ENCODE measurements at places on chromosomes 5 and 9.

DNA sequence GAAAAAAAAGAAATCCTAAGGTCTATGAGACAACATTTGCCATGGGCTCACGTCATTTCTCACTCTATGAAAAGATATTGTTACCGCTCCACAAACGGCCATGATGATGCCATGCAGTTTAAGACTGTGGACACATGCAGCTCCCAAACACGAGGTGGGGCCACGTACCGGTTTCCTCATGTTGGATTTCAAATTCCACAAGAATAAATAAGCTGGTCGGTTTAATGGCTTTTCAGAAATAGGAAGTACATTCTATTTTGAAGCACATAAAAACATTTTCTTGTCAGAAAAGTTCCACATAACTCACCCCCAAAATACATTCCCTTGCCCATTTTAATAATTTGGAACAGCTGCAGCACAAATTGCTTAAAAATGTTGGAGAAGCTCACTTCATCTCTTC lies 130.6 kb downstream of the MYO10 start:
- no peak for DNase-seq

DNA sequence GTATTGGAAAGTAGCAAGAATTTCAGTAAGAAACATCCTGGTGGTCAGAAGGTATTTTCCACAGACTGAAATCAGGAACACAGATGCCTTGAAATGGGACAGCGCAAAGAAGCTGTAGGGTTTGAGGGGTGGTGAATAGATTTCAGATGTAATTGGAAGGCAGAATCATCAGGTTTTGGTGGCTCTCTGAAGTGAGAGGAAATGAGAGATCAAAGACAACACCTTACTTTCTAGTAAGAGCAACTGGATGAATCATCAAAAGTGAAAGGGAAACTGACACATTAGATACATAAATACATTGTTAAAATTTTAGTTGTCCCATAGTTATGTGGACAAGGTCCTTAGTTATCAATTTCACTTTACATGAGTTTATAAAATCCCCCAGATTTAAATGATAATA lies 188.2 kb upstream of the SLC27A6 start:
- DNase-seq: no peak

DNA sequence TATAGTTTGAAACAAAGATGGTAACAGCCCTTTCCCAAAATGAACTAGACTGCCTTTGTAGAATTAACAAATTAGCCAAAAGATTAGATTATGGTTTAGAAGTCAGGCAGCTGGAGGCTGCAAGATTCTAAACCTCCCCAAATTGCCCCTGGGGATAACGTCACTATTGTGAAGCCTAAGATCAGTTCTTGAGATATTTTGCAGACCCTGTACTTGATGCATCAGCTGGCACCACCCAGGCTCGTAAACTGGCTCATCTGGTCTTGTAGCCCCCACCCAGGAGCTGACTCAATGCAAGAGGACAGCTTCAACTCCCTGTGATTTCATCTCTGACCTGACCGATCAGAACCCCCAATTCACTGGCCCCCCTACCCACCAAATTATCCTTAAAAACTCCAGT lies 4.2 kb upstream of the SOWAHA start:
- no peak for DNase-seq

GRCh38 chr5:88877826-88878225 lies 5.2 kb downstream of the MEF2C start:
- no peak for DNase-seq

DNA sequence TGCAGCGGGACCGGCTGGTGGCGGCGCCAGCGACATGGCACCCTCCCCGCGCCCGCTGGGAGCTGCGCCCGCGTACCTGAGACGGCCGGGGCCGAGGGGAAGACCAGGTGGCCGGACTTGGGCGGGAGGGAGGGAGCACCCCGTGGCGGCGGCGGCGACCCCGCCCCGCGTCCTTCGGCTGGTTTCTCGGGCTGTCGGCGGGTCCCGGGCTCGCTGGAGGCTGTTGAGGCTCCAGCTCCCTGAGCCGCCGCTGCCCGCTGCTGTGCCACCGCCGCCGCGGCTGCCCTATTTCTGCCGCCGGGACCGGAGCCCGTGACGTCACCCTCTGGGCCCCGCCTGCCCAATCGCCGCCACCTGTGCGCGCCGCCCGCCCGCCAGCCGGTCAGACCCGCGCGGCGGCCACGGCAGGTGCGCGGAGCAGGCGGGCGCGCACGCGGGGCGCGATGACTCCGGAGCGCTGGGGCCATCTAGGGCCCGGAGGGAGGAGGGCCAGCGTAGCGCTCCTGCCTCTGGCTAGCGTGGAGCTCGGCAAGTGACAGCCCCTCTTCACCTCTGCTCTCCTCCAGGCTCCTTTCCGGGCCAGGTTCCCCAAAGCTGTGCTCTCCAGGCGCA lies at the start of gene FSTL4:
TSS of gene FSTL4 (minus strand) at position 293 of the 612 bp plus-strand sequence.
- DNase-seq: peak; percentile 43

DNA sequence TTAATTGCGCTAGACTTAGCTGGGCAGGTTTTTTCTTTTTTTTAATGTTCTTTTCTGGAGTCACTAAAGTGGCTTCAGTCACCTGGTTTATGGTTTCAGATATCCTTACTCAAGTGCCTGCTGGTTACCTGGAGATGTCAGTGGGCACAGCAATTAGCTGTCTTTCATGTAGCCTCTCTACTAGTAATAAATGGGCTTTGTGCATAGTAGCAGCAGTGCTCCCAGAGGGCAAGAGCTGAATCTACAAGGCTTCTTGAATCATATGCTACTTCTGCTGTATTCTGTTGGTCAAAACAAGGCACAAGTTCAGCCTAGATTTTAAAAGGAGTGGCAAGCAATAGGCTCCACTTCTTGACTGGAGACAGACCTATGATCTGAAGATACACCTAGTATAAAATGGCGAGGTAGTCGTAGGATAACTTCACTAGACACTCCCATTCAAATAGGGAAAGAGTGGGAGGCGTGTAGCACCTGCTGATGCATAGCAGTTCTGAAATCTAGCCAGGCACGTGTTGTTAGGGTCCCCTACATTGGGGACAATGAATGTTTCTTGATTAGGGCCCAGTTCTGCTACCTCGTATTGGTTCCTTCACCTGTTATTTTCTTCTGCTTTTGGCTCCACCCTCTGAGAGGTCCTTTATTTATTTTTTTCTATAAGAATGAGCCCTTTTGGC lies 7.0 kb downstream of the SCAMP1 start:
- DNase-seq: no peak

- no peak for DNase-seq
Observed at GRCh38 chr5:71651579-71651978, 64.4 kb downstream of the MCCC2 start.

DNA sequence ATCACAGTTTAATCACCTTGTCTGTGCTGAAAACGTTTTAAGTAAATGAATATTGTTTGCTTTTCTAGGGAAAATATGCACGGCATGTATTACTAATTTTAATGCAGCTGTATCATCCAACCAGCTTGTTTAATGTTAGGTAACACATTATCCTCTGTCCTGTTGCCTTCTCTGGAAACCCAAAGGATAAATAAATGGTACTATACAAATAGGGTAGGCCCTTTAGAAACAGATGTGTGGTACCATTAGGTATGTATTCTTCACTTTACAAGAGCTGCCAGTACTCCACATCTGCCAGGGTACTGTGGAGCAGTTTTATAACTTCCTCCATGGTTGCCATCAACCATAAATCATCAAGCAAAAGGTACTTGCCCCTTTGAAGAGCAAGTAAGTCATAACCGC lies 42.9 kb downstream of the FAF2 start:
- DNase-seq: no peak

DNA sequence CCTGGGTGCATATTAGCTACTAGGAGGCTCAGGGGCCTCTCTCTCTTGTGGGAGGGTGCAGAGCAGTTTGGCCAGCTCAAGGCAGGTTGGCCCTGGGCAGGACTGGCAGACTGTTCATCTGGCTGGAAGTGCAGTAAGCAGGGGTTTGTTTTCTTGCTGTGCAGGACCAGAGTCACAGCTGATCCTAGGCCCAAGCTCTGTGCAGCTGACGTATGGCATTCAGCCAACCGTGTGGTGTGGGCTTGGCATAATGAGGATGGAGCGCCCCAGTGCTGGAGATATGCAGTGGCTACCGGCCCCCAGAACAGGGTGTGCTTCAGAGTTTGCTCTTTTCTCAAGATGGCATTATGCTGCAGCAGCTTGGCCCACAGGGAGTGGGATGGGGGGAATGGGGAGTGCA lies 31.0 kb upstream of the PHF24 start:
- DNase-seq: no peak

DNA sequence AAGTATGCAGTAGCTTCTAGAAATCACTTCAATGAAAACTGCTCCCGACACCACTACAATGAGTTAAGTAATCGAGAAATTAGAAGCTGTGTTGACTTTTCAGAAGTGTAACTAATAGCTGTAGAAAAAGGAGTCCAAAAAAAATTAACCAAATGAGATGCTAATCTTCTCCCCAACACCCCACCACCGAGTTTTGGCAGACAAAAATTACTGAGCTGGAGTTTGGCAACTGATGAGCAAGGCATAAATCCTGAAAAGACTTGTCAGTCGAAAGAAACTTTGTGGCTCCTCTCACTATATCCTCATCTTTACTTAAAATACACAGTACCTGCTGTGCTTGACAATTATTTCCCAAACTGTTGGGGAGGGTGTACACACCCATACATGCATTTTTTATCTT lies 191.9 kb downstream of the EBF1 start:
- no peak for DNase-seq

DNA sequence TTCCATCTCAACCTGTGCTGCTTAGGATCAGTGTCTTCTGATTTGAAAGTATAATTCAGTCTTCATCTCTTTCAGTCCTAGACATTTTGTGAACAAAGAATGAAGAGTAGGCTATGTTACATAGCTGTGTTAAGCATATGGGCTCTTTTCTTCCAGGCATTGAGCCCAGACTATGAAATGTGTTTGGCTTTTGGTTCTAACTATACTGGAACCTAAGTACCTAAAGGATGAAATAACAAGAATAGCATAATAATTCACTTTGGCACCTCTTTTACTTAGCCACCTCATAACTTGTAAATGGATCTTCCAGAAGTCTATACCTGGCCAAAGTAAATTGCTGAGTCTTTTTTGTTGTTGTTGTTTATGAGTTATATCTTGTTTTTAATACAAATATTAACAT lies 71.4 kb downstream of the SLF1 start:
- no peak for DNase-seq

DNA sequence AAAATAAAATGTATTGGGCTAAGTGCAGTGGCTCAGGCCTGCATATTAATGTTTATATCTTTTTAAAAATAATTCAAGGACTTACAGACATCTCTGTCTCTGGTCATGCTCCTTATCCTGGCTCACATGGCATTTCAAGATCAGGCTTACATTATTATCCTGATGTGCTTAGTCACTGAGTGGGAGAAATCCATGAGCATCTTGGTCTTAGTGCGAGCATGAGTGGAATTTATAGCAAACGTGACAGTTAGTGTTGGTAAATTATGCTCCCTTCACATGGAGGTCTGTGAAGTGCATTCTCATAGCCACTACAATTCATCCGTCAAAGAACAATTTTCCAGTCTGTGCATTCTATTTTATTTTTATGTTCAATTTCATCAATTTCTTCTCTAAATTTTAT lies 237.8 kb upstream of the EDIL3 start:
- DNase-seq: no peak

DNA sequence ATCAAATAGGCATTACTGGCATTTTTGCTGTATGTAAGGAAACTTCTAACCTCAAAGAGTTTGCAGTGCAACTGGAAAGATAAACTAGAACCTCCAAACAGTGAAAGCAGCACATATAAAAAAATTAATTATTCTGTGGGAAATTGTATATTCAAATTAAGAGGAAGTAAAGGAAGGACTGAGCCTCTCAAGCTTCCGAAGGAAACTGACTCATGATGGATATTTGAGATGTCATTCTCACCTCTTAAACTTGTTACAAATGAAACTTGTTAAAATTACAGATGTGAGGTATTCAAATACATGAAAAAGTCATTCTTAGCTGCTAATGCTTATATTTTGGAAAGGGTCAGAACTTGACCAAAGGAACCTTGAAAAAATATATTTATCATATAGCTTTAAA lies 538.7 kb downstream of the PDE4D start:
- DNase-seq: no peak

- no peak for DNase-seq
Observed at GRCh38 chr5:67010684-67011409, 185.8 kb downstream of the CD180 start.

DNA sequence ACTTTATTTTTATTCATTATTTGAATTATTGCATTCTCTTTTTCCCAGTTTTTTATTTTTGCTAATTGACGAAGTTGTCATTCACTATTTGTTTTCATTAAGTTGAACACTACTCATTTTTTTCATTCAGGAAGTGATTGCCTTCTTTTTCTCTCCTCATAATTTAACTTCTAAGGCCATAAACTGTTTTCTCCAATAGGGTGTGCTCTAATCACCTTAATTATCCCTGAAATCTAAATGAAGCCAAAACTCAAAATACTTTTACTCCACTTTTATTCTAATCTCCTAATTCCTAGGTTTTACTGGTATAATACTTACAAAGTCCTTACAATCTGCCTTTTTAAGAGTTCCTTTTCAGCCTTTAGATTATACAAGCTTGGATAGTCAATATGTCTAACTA lies 2.9 kb upstream of the OR13C2 start:
- no peak for DNase-seq

GRCh38 chr5:111232311-111233051 lies 8.3 kb downstream of the CAMK4 start:
- no peak for DNase-seq

DNA sequence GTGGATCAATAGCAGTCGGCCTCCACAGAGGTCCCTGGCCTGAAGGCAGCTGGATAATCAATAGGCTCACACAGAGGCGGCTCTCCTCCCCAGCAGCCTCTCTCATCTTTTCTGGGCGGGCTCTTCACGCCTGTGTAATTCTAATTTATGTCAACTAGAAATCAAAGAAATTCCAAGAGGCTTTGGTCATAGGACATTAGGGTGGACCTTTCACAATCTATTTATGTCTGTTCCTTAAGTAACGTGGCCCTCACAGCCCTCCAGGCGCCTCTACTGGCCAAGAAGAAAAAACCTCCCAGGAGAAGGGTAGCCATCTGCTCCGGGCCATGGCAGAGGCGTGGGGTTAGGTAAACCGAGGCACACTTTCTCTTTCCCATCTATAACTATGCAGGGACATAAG lies 205.1 kb upstream of the EFNA5 start:
- no peak for DNase-seq

GRCh38 chr9:84589542-84589941 lies 80.0 kb upstream of the NTRK2 start:
- no peak for DNase-seq

- no peak for DNase-seq
Observed at GRCh38 chr9:7520396-7520795, 279.2 kb downstream of the DMAC1 start.

DNA sequence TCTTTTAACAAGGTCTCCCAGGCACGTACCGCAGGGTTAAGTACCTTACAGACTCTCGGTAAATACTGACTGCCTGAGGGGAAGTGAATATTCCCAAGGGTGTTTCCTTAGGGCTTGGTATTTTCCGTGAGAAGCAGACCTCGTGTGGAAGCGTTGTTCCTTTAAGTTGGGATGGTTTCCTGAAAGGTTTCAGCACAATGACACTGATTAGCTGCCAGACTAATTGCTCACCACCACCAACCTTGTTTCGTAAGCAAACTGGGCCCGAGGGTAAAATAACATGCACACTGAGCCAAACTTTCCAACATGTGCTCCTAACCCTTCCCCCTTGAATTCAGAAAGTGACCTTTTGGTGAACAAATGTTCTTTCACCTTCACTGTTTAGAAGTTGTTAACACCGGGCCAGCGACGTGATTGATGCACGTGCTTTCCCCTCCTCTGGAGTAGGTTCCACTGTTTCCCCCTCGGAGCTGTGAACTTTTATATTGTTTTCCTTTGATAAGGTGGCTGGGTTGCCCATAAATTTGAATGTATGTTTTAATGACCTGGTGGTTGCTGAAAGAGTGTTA lies 128.1 kb upstream of the RPS23 start:
- DNase-seq: no peak
